PC-3 (cell line): ENCODE measurements at places on chromosomes 7 and 10. TPM values are rescaled to one million over a fixed set of nuclear protein-coding genes. Genes with fewer than 3 reads are reported as not detected.

BTBD16 gene
- total RNA-seq, result not detected in 2 replicates

ELAPOR2 gene
- 10.2 and 14.7 TPM in 2 replicates for total RNA-seq

MYH16 gene
- 2.8 and 4.7 TPM in 2 replicates for total RNA-seq

NME8 gene
- not detected in 2 replicates for total RNA-seq

MRLN gene
- not detected in 2 replicates for total RNA-seq

BICC1 gene
- 11.9 and 13.9 TPM in 2 replicates for total RNA-seq
